ENCODE measurements at places on chromosomes 11 and 22.

GRCh38 chr11:43396617-43397016 is 37.9 kb downstream of the TTC17 start:
- no peak for DNase-seq

DNA sequence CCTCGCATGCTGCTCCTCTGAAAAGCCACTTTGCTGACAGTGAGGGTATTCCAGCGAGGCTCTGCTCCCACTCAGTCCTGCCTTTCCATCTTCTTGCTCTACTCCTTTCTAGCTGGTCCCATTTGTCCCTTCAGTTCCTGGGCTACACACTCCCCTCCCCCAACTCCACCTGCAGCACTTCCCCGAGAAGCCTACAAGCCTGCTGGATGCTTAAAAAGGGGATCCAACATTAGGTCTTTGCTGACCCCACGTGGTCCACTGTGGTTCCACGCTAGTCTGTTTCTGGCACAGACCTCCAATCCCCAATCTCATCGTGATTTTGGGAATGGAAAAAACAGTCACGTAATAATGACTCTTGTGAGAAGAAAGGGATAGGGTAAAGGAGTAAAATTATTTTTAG is 121.6 kb upstream of the SNX19 start:
- no peak for DNase-seq

DNA sequence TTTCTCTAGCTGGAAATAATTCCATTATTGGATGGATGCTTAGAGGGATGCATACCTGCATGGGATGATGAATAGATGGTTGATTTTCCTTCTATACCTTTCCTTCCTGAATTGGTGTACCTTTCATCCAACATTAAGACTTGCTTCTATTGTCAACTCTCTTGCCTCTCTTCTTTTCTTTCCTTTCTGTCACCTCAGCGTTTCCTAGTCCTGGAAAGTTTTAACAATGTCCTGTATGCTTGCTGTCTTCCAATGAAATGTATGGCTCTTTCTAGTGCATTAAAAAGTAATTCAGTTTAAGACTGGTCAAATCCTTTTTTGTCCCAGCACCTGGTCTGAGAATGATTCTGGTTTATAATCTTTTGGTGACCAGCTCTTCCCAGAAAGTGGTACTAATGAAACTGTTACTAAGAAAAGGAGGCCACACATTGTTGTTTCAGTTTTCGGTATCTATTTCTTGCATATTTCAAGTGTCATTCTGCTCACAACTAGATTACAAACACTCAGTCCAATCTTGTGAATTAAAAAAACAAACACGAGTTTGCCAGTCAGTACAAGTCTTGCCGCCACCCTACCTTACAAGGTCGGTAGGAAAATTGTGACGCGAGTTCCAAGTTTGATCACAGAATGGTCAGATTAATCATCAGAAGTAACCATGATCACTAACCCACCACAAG is 8.0 kb downstream of the POU2AF1 start:
- no peak for DNase-seq

DNA sequence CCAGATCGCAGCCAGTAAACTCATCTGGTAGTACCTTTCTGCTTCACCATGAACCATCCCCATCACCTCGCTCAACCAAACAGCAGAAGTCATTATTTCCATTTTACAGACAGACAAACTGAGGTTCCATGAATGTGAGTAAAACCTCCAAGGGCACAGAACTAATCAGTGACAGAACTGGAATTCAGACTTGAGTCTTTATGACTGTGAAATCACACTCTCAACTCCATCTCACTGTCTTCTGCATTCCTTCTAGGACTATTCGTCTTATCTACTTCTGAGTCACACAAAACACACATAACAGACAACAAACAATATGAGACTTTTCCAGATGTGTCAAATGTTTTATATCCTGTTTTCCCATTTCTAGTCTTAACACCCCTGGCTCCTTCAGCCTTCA is 9.3 kb upstream of the NUP50 start:
- DNase-seq: no peak

DNA sequence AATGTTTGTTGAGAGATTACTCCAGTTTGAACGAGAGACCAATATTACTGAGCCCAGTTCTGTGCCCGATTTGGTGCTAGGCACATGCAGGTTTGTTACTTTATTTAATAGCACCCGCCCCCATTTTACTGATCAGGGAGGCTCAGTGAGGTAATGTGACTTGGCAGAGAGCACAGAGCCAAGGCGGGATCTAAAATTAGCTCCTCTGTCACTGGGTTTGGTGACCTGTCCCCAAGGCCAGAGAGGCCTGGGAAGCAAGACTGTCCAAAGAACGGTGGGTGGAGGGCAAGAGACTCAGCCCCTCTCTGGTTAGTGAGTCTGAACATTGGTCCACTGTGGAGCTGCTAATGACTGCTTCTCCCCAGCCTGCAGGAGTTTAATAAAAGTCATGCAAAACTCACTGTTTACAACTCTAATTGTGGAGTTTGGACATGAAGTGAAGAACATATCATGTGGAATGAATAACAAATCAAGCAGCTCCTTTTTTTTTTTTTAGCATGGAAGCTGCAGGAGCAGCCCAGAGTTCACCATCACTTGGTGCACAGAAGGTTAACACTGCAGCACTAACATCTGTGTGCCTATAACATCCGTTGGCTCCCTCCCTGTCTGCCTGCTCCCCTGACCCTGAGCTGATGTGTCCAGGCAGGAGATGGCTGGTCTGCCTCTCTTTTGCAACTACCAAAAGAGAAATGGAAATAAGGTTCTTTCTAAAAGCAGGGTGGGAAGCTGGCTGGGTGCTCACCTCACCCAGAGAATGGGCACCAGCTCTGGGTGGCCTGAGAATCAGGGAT is 39.0 kb downstream of the CSNK2A3 start:
- no peak for DNase-seq

- no peak for DNase-seq
Observed at GRCh38 chr11:57210781-57211180, 26.3 kb downstream of the APLNR start.

DNA sequence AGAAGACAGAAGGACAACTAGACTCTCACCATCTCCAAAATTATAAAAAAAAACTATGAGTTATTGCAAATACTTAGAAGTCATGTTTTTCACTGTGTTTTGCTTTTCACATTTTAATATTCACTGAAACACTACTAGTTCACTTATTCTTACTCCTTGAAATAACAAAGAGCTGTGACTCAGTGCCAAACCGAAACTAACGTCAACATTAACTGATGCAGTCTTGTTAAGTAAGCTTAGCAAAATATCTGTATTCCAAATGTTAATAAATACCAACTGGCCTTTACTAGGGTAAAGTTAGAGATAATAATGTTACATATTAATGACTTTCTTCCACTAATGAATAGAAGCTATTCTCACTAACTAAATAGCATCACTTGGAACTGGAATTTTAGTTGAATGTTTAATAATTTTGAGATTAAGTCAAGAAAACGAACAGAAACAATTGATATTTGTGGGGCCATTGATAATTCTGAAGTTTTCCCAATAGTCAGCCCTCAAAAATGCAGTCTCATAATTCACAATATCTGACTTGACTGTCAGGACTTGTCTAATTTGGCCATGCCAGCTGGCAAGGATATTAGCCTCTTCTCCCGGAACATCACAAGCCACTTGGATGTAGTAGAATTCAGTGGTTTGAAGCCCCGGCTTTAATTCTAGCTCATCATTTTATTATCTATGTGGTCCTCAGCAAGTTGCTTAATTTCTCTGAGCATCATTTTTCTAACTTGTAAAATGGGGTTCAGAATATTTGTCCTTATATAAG is 230.1 kb upstream of the DDI1 start:
- DNase-seq: no peak

- DNase-seq: no peak
Observed at GRCh38 chr11:93432247-93432646, 101.7 kb downstream of the DEUP1 start.

- DNase-seq: no peak
Observed at GRCh38 chr22:49561976-49562375, 265.7 kb downstream of the BRD1 start.

DNA sequence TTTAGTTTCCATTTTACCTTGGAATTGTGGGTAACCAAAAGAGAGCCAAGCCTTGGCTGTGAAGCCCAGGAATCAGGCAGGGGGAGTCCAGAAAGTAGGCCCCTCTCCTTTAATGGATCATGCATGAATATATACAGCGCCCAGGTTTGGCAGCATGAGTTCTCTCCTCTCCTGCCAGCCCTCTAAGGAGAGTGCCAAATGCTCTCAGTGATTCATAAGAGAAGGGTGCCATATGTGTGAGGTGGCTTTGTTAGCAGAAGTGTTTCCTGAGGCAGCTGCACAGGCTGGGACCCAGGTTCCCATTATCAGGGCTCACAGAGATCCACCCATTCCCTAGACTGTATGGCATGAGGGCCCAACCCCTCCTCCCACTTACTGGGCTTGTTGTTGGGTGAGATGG is 52.3 kb upstream of the SCUBE2 start:
- no peak for DNase-seq

DNA sequence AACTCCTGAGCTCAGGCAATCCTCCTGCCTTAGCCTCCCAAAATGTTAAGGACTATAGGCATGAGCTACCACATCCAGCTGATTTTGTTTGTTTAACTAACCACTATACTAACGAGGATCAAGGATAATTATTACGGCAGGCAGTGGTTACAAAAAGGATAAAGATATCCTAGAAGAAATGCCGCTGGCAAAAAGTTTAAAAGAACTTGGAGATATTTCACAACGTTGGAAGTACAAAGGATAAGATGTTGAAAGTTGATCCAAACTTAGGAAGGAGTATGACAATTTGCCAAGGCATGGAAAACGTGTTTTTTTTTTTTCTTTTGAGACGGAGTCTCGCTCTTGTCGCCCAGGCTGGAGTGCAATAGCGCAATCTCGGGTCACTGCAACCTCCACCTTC is 13.4 kb downstream of the AP5B1 start:
- DNase-seq: no peak

DNA sequence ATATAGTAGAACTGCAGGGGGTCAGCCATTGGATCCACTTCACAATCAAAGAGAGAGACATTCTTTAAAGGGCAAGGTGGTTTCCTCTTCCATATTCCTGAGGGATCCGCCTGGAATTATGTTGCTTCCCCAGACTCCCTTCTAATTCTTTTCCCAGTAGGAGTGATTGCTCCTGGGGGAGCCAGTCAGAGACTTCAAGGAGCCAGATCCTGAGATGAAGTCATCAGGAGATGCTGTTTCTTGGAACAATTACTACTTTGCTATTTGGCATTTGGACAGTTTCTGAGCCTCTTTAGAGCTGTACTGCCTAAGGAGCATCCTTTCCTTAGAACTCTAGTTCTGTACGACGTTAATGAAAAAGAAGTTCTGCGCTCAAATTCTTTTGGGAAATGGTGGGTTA is 1.9 kb upstream of the OR9Q2 start:
- DNase-seq: no peak

- DNase-seq: no peak
Observed at GRCh38 chr11:73077454-73077853, 64.7 kb downstream of the FCHSD2 start.

- no peak for DNase-seq
Observed at GRCh38 chr22:30910358-30910757, 58.2 kb downstream of the MORC2 start.

DNA sequence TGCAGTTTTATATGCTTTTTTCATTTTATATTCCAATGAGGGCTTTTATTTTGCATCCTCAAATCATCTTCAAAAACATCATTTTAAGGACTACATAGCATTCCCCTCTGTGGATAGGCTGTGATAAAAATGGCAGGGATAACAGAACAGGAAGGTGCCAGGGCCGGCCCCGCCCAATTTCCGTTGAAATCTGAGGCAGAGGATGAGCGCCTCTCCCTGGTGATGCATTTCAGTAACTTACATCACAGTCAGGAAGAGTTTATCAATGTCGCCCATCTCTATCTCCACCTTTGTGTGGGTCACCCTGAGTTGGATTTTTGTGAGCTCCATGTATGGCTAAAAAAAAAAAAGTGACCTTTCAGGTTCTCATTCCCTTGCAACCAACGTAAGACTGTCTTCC is 201.6 kb downstream of the DSCAML1 start:
- no peak for DNase-seq

DNA sequence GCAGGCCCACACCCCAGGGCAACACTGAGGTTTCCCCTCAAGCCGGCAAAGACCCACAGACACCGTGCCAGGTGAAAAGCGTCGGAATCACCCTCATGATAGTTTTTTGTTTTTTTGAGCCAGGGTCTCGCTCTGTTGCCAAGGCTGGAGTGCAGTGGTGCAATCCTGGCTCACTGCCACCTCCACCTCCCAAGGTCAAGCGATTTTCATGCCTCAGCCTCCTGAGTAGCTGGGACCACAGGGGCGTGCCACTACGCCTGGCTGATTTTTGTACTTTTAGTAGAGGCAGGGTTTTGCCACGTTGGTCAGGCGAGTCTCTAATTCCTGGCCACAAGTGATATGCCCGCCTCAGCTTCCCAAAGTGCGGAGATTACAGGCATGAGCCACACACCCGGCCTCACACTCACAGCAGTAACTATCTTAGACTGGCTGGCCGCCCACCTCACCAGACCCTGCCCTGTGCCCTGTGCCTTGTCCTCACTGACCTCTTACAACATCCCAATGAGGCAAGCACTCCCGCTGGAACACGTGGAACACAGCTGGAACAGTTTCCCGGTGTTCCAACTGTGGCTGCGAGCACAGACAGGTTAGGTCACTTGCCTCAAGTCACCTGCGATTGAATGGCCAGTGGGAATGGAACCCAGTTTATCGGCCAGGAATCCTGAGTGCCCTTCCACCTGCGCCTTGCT is 21.1 kb downstream of the LRRC10B start:
- DNase-seq: no peak

DNA sequence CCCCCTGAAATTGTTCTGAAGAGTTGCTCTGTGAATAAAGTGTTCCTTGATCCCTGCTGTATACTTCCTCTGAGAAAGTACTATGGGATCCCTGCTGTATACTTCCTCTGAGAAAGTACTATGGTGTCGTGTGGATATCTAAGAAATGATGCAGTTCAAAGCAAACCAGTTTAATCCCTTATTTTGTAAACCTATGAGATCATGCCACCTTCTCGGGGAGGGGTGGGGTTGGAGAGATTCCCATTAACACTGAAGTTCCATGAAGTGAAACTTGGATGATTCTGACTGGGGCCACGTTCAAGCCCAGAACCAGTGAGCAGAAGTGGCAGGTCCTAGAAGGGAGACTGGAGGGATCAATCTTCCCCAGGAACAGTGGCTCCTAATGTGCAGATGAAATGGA is 13.0 kb upstream of the TP53AIP1 start:
- DNase-seq: no peak

GRCh38 chr11:44203270-44204043 is 106.5 kb downstream of the ALX4 start:
- DNase-seq: no peak

DNA sequence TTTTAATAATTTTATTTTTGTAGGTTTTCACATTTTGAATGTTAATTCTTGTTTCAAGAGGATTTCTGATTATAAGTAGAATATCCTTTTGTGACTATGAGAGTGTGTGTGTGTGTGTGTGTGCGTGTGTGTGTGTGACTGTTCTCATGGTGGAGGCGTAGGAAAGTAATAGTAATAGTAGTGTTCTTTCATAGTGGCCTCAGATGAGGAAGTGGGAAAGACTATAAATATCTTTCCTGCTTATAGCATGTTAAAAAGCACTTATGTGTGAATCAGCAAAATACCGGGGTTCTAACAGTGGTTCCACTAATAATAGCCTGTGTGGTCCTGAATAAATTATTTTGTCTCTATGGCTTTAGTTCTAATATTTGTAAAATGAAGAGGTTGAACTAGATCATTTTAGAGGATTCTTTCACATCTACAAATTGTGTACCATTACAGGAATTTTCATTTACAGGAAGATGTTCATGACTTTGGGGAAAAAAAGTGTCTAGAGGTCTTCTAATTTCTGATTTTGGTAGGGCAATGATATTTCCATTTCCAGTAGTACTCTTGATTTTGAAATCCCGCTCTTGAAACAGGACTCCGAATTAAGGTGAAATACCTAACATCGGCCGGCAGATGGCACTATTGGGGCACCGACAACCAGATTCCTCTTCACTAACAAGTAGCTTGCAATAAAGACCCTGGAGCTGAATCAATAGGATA is 29.9 kb upstream of the OR10G7 start:
- DNase-seq: no peak
